ENCODE measurements at places on chromosomes 7 and 10.

GRCh38 chr7:134186027-134186426 is 58.9 kb downstream of the LRGUK start:
- DNase-seq: peak; percentile 11

- DNase-seq: no peak
Observed at GRCh38 chr10:131071721-131072120, 239.8 kb downstream of the TCERG1L start.

DNA sequence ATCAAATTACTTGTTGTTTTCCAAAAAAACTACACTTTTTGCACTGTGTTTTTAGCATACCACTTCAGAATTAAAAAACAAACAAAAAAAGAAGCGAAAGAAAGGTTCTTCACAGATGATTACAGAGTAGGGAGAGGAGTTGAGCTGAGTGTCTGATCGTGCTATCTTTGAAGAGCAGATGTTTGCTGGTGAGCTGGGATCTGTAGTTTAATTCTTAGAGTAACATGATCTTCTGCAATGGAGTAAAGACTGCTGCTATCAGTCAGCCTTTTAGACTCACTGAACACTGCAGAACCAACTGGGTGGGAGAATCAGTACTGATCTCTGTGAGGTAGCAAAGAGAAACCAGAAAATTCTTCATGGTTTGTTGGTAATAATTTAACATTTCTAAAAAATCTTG is 1197.8 kb upstream of the SORCS1 start:
- DNase-seq: no peak

DNA sequence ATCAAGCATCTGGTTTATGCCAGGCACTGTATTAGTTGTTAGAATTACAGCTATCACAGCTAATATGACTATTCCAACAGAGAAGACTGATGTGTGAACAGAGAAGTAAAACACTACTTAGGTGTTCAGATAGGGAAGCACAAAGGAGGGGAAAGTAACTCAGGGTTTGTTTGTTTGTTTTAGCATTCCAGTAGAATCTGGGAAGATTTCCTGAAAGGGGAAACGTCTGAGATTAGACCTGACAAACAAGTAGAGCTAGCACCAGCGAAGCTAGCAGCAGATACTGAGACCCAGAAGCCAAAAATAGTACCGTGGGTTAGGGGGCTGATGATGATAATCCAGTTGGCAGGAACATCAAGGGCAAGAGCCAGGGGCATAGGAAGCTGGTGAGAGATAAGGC is 28.8 kb upstream of the KLHL7 start:
- no peak for DNase-seq

DNA sequence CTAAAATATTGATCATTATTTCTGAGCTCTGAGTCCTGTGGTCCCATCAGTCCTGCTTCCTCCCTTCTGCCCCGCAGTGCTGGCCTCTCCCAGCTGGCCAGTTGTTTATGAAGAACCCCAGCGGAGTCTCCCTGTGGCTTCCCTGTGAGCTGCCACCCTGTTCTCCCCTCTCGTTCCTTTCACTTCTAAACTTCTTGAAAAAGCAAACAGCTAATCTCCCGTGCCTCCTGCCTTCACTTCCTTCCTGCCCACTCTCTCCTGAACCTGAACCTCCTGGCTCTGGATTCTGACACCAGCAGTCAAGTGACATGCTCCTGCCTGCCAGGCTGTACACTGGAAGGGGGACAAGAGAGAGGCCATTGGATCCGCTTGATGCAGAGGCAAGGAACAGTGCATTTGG is 63.7 kb upstream of the ZPBP start:
- no peak for DNase-seq

DNA sequence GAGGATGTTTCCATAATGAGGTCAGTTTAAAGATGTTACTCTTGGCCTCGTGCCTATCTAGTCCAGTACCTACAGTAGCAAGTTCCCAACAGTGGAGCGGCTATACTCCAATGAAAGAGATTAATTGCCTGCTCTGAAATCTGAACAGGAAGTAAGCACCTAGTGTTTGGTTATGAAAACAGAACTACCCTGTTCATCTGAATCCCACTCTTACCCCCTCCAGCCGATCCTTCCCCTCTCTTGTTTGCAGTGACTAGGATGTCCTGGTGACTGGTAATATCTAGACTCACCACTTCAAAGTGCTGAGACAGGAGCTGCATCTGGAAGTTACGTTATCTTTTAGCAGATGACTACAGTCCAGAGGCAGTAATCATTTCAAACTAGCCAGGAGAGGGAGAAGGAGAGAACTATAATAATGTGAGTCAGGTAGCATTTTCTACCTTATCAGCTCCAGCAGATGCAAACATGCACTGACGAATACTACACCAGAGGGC is 666.7 kb upstream of the NRP1 start:
- DNase-seq: no peak

DNA sequence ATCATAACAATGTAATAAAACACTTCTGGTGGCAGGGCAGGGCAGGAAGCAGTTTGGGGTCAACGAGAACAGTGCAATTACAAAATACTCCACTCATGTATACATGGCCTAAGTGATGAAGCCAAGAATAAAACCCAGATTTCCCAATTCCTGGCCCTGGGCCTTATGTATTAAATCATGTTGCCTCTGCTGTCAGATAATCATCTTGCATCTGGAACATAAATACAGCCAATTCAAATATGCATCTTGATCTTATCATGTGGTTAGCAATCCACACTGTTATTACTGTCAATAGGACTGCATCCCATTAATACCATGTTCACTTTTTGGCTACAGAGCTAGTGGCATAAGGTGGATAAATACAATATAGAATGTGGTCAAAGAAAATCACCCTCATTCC is 186.5 kb upstream of the SLC25A13 start:
- DNase-seq: peak; percentile 1

- DNase-seq: no peak
Observed at GRCh38 chr10:101690461-101690860, 4.5 kb downstream of the FBXW4 start.

DNA sequence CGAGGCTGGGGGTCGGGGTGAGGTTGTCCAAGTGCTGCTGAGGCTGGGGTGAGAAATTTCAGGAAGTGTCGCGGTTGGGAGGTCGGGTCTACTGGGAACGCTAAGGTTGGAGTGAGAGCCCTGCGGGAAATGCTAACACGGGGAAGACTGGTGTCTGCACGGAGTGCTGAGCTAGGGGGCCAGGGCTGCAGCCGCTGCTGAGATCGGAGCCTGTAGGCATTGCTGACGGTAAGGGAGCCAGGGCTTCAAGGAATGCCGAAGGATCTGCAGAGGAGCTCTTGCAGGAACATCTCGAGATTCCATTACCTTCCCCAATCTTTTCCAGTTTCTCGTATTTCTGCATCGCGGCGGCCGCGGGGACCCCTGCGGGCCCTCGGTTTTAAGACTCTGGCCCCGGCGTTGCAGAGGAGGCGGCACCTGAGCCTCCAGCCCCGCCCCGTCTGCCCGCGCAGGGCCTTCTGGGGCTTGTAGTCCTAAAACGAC is at the start of gene CDK5:
TSS of gene CDK5 (minus strand) at position 392 of the 483 bp plus-strand sequence. CDS start at position 343, 49 bp downstream.
- no peak for DNase-seq

GRCh38 chr7:117238472-117238871 is 84.4 kb downstream of the WNT2 start:
- DNase-seq: no peak

DNA sequence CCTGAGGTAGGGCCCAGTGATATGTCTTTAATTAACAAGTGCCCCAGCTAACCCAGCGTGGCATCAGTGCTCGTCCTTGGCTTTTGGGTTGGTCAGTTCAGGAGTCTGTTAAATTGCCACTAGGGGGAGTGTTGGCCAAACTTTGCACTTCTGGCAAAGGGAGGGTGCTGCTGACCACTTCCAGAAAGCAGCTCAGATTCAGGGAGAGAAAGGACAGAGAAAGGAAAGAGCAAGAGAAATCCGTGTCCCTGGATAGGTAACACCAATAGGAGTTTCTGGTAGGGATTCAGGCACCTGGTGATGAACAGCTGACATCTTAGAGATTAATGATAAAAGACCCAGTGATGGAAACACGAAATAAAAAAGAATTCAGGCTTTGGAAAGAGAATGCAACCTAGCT is 243.1 kb upstream of the AOAH start:
- DNase-seq: peak; percentile 13

Data from fibroblast of skin of left quadriceps (primary cell).